ENCODE measurements at places on chromosomes 6 and 20.

DNA sequence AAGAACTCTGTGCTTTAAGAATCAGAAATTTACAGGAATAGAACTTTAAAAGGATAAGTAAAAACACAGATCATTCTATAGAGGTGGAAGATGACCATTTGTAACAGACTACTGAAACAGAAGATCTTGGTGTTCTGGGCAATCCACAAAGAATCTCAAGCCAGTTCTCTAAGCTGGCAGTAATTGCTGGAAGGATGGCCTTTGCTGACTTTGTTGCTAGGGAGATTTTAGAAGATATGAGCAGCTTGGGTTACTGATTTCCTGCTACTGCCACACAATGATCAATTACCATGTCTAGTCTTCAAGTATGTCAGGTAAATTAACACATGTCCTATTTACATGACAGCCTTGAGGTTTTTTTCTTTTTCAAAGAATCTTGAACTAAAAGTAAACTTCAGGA lies 31.1 kb downstream of the SNAP91 start:
- no peaks in the 10 kb centered on the region for H3K36me3 ChIP-seq
- H3K4me1 ChIP-seq: no peaks in the 10 kb centered on the region
- no peak for DNase-seq
- H3K27me3 ChIP-seq: no peaks in the 10 kb centered on the region
- no peak overlapping the region for H3K4me3 ChIP-seq
- H3K27ac ChIP-seq: no peak overlapping the region

GRCh38 chr6:16311763-16312162 lies 73.4 kb downstream of the GMPR start:
- H3K4me1 ChIP-seq: no peaks in the 10 kb centered on the region
- no peak overlapping the region for H3K4me3 ChIP-seq
- no peak overlapping the region for H3K27ac ChIP-seq
- H3K36me3 ChIP-seq: no peaks in the 10 kb centered on the region

GRCh38 chr6:32889533-32889932 lies 35.5 kb downstream of the PSMB9 start:
- H3K36me3 ChIP-seq: no peaks in the 10 kb centered on the region
- H3K27me3 ChIP-seq: no peaks in the 10 kb centered on the region

GRCh38 chr6:45697605-45698004 lies 318.1 kb downstream of the CLIC5 start:
- no peak overlapping the region for H3K4me3 ChIP-seq
- DNase-seq: no peak
- H3K36me3 ChIP-seq: no peaks in the 10 kb centered on the region
- no peaks in the 10 kb centered on the region for H3K27me3 ChIP-seq
- no peak overlapping the region for H3K27ac ChIP-seq
- no peaks in the 10 kb centered on the region for H3K4me1 ChIP-seq

- H3K27ac ChIP-seq: no peak overlapping the region
- H3K4me1 ChIP-seq: no peaks in the 10 kb centered on the region
- no peak overlapping the region for H3K4me3 ChIP-seq
Measured at GRCh38 chr6:137849181-137849980, 17.7 kb upstream of the TNFAIP3 start.
